ENCODE measurements at places on chromosomes 1 and 21.

GRCh38 chr1:153573351-153573750 is 7.7 kb upstream of the S100A2 start:
- DNase-seq: no peak

- DNase-seq: no peak
Measured at GRCh38 chr1:26545969-26546323, 16.4 kb downstream of the RPS6KA1 start.

- DNase-seq: no peak
Measured at GRCh38 chr1:33300673-33301072, 20.2 kb downstream of the A3GALT2 start.

GRCh38 chr1:35188578-35189392 is 4.2 kb downstream of the SFPQ start:
- DNase-seq: no peak

- no peak for DNase-seq
Measured at GRCh38 chr1:5798151-5798730, 194.0 kb downstream of the NPHP4 start.

DNA sequence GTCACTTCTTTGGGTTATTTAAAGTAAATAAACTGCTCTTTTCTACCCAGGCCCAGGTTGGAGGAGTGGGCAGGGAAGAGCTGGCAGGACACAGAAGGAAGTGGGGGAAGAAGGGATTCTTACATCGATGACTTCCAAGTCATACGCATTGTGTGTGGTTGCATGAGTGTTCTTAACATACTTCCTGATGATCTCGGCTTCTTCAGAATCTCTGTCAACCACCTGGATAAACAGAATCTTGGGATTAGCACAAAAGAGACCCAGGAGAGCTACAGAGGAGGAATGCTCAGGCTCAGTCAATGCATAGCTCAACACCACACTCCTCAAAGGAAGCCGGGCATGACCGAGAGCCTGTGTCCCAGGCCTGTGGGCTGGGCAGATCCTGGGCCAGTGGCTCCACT is 42.1 kb downstream of the PARP1 start:
- no peak for DNase-seq

- DNase-seq: no peak
Measured at GRCh38 chr1:170662561-170663403, 1.1 kb upstream of the PRRX1 start.

DNA sequence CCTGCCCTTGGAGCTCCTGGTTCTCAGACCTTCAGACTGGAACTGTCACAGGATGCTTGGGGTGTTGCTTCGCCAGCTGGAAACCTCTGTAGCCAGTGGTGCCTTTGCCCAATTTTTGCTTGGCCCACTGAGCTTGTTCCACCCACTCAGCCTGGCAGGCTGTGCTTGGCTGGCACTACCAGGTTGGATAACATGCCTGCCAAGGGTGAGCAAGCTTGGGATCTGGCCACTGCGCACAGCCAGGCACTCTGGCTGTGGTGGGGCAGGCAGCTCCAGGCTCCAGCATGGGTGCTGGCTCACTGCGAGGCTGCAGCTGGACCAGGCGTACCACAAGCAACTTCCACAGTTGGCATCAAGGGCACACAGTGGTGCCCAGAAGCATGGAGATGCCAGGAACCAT is 967.8 kb upstream of the NCAM2 start:
- DNase-seq: no peak

GRCh38 chr1:100882698-100883097 is 11.9 kb downstream of the EXTL2 start:
- no peak for DNase-seq

- DNase-seq: no peak
Measured at GRCh38 chr1:244634546-244634945, 18.4 kb upstream of the DESI2 start.

GRCh38 chr1:25501235-25502058 is 42.0 kb upstream of the LDLRAP1 start:
- peak; percentile 18 for DNase-seq

GRCh38 chr1:234990874-234991801 is 137.5 kb downstream of the TOMM20 start:
- no peak for DNase-seq

GRCh38 chr1:34697818-34698217 is 57.0 kb upstream of the GJB5 start:
- no peak for DNase-seq

DNA sequence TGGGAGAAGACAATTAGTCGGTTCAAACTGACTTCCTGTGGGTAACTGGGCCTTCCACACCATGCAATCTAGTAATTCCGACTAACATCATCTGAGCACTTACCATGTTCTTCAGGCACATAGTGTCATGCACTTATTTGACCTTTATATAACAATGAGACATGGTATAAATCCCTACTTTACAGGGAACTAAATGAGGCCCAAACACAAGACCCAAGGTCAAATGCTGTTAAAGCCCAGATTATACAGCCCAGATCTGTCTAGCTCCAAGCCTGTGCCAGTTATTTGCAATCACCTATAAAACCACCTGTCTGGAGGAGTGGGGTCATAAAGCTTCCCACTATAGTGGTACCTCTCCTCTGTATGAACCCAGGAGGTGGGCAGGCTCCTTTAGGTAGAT is 40.8 kb downstream of the JAK1 start:
- no peak for DNase-seq

GRCh38 chr1:27519331-27520258 is 29.6 kb upstream of the WASF2 start:
- no peak for DNase-seq

- no peak for DNase-seq
Measured at GRCh38 chr1:238475712-238476111, 585.0 kb upstream of the ZP4 start.

DNA sequence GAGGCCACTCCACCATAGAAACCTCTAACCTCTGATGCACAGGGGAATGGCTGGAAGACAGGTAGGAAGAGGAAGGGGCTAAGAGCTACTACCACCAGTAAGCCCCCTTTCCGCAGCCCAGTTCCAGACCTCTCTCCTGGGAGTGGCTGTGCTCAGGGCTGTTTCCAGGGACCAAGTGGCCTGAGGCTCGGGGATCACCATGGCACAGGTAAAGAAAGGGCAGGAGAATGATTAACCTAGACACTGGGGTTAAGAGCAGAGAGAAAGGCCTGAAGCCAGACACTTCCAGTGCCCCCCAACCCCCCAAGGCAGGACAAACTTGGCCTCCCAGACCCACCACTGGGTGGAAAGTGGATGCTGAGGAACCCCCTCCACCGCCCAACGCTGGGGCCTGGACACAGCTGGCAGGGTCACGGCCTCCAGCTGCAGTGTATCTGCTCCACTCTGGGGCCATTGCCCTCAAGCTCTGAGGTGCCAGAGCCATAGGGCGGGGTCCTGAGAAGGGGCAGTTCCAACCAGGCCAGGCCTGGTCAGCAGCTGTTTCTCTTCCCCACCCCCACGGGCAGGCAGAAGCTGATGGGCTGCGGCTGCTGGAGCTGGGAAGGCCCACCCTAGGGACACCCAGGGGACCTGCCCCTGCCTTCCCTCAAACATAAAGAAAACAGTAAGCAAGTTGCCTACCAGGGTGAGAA is 2.6 kb downstream of the TAGLN2 start:
- no peak for DNase-seq

- no peak for DNase-seq
Measured at GRCh38 chr1:198772626-198773025, 133.8 kb downstream of the PTPRC start.

GRCh38 chr1:21783679-21784603 is 992 bp upstream of the USP48 start:
- DNase-seq: no peak

Data from CD4-positive, alpha-beta T cell treated with Interferon alpha-2 for 1 hour (primary cell).